MCF 10A (cell line): ENCODE measurements at places on chromosomes 2 and 18.

DNA sequence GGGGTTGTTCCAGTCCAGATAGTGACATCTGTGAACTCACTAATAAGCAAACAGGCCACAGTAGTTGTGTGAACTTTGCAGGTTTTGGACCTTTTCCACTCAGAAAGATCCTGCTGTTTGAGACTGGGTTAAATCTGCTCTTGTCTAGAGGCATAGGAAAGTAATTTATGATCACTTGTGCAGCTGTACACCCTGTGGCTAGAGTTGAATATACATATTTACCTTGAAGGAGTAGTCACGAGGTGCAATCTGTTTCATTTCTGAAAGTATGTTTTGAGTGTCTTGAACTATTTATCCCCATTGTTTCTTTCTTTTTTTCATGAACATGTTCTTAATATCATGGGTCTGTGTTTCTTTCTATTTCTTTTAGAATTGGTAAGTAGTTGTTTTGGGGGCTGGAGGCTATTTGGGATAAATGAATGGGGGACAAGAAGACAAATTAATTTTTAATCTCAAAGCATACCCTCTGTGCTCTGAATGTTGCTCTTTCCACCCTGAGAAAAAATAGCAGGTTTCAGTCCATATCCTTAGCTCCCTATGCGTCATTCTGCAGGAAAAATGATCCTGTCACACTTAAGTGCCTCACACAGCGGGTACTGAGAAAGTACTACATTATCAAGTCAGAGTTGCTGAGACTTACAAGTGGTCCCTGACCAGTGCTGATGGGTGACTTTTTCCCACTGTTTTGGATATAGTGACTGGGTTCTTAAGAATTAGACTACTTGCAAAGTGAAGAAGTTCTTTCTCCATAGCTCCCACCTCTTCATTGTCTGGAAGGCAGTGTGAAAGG lies 28.2 kb downstream of the DCC start:
- DNase-seq: no peak

- DNase-seq: no peak
Measured at GRCh38 chr2:179646173-179646769, 215.1 kb downstream of the ZNF385B start.

GRCh38 chr18:5417342-5417741 lies 121.8 kb upstream of the ZBTB14 start:
- no peak for DNase-seq

- DNase-seq: no peak
Measured at GRCh38 chr2:24199968-24200590, 25.2 kb downstream of the FAM228A start.

DNA sequence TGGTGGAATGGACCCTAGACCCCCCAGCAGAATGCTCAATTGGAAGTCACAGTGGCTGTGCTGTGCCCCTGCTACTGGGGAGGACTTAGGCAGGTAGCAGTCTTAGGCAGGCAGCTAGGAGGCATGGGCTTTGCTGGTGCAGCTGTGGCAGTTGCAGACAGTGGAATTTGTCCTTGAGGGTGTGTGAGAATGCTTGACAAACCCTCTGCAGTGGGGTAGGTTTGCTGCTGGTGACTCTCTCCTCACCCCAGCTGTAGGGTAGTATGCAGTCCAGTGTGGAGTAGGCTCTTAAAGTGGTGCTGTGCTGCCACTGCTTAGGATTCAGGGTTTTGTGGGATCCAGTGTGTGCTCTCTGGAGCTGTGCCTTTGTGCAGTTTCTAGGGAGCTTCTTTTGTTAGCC lies 61.3 kb downstream of the NUP35 start:
- no peak for DNase-seq

- no peak for DNase-seq
Measured at GRCh38 chr2:145066151-145066661, 546.3 kb upstream of the ZEB2 start.
